ENCODE measurements at places on chromosomes 6 and 20. TPM values are rescaled to one million over a fixed set of nuclear protein-coding genes. Genes with fewer than 3 reads are reported as not detected.

TMEM200A gene
- 35.3 TPM for total RNA-seq

MCM3 gene
- total RNA-seq: 14.1 TPM

FUCA2 gene
- total RNA-seq: 54.9 TPM

PHF10 gene
- 22.3 TPM for total RNA-seq

TCF15 gene
- total RNA-seq: 0.09 TPM

SAMD5 gene
- total RNA-seq: 0.43 TPM

BMP7 gene
- not detected for total RNA-seq

CDC5L gene
- total RNA-seq: 17.4 TPM

FKBP1C gene
- total RNA-seq: 0.57 TPM

CYP39A1 gene
- 22.6 TPM for total RNA-seq

HLA-DPA1 gene
- total RNA-seq: 2.8 TPM

FAM209B gene
- not detected for total RNA-seq

CCR6 gene
- total RNA-seq: not detected

RSPO3 gene
- 17.4 TPM for total RNA-seq

KCNQ5 gene
- total RNA-seq: 1.7 TPM

ID4 gene
- total RNA-seq: 10.2 TPM

LY6G5C gene
- total RNA-seq: 0.43 TPM

PROCR gene
- total RNA-seq: 50.8 TPM

ALDH8A1 gene
- total RNA-seq: 0.46 TPM

HLA-DRB5 gene
- total RNA-seq: not detected

FNDC11 gene
- 0.46 TPM for total RNA-seq

FOXA2 gene
- under 0.01 TPM for total RNA-seq

ABCC10 gene
- total RNA-seq: 16.5 TPM

CNKSR3 gene
- 4.2 TPM for total RNA-seq

HSD17B8 gene
- 7.4 TPM for total RNA-seq

DACT2 gene
- total RNA-seq: 0.85 TPM

NCOA5 gene
- 5.0 TPM for total RNA-seq

BACH2 gene
- total RNA-seq: 0.09 TPM

CRISP3 gene
- not detected for total RNA-seq

FHL5 gene
- not detected for total RNA-seq

AKAP12 gene
- total RNA-seq: 67.4 TPM

ADGRF4 gene
- 0.74 TPM for total RNA-seq

DEFB124 gene
- not detected for total RNA-seq

IL17A gene
- not detected for total RNA-seq

ASIP gene
- total RNA-seq: not detected

HEBP2 gene
- 22.6 TPM for total RNA-seq
